Stimulated activated CD4-positive, alpha-beta T cell treated with anti-CD3 and anti-CD28 coated beads, Interleukin-12 subunit alpha, Interleukin-12 subunit beta, amount 100 ng/mL, for 24 hours (primary cell): ENCODE measurements at places on chromosomes 3 and 15.

DNA sequence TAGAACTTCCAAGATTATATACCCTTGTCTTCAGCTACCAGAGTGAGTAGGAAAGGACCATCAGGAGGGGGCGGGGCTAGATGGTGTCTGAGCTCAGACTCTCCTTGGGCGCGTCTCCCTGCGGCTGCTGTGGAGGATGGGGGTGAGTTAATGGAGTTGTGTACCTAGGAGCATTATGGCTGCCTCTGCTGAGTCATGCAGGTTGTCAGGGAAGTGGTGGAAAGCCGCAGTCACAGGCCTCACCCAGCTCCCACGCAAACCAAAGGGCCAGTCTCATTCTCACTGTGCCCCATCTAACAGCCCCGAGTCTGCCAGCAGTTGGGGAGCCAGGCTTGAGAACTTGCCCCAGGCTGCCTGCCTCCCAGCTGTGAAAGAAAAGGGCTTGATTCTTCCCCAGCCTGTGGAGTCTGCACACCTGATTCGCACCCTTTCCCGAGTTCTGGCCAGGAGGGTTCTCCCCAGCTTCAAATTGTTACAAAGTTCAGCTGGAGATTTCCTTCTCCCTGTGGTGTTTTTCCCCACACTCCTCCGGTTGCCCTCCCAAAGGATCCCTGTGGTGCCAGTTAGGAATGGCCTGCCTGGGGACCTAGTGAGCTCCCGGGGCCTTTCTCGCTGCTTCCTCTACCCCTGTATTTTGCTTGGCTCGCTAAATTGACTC, 143.3 kb downstream of the HCN4 start:
- no peak for DNase-seq

DNA sequence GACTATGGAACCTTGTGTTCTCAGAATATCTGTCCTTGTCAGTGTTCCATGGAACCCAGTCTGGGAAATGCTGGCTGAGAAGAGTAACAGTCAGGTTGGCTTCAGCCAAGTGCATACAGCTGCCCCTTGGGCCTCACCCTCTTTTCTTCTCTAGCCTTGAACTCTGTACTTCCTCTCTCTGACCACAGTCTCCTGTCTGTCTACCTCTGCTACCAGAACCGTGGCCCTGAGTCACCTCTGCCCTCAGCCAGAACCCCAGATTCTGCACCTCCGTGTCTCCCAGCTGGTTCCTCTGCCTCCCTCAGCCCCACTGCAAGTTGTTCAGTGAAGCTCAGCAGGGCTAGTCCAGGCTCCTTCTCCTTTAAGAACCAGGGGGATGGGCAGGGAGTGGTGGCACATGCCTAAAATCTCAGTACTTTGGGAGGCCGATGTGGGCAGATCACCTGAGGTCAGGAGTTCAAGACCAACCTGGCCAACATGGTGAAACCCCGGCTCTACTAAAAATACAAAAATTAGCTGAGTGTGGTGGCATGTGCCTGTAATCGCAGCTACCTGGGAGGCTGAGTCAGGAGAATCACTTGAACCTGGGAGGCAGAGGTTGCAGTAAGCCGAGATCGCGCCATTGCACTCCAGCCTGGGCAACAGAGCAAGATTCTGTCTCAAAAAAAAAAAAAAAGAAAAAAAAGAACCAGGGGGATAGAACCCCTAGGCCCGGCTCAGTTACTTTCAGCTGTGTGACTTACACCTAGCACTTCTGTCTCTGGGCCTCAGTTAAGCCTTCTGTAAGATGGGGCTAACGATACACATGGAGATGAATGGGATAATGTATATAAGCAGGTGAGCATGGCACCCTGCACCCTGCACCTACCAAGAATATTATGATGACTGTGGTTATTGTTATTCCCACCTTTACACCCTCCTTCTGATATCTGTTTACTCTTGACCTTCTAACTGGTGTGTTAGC, 24.3 kb upstream of the TATDN2 start:
- no peak for DNase-seq

DNA sequence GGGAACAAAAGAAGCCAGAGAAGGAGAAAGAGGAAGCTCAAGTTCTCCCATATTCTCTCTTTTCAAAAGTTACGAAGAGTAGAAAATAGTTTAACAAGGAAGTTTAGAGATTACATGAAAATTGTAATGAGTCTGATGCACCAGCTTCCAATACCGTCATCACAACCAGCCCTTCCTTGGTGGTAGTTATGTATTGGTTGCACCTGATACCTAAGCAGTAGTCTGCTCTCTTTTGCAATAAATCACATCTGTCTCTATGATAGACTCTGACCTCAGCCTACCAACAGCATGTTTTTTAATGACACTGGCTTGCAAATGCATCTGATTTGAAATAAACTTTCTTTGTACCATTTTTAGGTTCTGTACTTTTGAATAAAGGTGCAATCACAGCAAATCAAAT, 575.8 kb downstream of the FHIT start:
- no peak for DNase-seq

DNA sequence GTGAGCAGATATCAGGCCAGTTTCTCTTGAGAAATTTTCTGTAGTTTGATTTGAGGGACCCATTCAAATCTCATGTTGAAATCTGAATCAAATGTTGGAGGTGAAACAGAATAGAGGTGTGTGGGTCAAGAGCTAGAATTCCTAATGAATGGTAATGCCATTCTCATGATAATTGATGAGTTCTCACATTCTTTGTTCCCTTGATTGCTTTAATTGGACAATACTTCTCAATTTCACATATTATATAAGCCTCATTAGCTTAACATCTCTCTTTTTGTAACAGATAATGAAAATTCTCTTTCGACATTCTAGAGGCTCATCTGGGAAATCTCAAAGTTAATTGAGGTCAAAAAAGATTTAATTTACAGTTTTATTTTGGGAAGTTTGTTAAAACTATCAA, 21.9 kb upstream of the OR5H6 start:
- no peak for DNase-seq

- DNase-seq = no peak
Measured at GRCh38 chr3:120071259-120071658, 23.0 kb downstream of the GSK3B start.
